Activated T-helper 1 cell treated with anti-CD3 and anti-CD28 coated beads, Interleukin-2, amount 50 U/mL, for 16 hours (primary cell): ENCODE measurements at places on chromosomes 11 and 22.

- no peak for DNase-seq
Measured at GRCh38 chr11:93972790-93973189, 48.4 kb upstream of the HEPHL1 start.

DNA sequence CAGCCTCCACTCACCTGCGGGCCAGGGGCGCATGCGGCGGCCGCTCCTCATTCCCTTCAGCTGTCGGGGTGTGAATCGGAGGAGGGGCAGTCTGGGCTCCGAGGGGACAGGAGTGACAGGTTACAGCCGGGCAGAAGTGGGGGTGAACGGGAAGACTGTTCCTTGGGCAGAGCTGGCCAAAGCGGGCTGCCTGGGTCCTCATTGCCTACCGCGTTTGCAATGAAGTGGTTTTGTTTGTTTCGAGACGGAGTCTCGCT lies 733 bp downstream of the MEI1 start:
- DNase-seq, result no peak

- DNase-seq, result no peak
Measured at GRCh38 chr11:65418431-65418680, 4.2 kb upstream of the NEAT1 start.

DNA sequence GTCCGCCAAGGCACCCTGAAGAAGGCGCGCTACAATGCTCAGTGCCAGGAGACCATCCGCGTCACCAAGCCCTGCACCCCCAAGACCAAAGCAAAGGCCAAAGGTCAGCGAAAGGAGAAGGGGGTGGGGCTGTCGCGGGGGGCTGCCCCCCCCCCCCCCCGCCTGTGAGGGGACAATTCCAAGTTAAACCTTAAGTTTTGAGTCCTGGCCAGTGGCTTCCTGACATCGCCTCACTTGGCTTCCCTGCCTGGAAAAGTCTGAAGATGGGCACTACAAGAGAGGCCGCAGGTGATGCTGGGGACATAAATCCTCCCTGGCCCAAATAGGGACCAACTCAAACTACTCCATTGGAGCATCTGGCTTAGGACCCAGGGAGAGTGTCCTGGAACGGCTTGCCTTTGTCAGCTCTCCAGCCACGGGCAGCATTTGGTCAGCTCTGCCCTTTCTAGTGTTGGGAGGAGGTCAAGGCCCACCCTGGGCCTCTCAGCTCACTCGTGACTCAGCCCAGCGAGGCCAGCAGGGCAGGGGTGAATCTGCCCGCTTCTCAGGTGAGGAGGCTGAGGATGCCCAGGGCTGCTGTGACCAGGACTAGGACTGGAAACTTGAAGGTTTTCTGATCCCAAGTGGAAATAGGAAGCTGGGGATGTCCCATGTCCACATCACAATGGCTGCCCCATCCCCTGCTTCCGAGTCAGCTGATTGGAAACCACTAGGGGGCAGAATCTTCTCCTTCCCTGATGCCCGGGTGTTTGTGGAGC lies 1.4 kb downstream of the MDK start:
- DNase-seq, result no peak

- DNase-seq, result no peak
Measured at GRCh38 chr11:127345819-127346459, 345.4 kb upstream of the KIRREL3 start.

DNA sequence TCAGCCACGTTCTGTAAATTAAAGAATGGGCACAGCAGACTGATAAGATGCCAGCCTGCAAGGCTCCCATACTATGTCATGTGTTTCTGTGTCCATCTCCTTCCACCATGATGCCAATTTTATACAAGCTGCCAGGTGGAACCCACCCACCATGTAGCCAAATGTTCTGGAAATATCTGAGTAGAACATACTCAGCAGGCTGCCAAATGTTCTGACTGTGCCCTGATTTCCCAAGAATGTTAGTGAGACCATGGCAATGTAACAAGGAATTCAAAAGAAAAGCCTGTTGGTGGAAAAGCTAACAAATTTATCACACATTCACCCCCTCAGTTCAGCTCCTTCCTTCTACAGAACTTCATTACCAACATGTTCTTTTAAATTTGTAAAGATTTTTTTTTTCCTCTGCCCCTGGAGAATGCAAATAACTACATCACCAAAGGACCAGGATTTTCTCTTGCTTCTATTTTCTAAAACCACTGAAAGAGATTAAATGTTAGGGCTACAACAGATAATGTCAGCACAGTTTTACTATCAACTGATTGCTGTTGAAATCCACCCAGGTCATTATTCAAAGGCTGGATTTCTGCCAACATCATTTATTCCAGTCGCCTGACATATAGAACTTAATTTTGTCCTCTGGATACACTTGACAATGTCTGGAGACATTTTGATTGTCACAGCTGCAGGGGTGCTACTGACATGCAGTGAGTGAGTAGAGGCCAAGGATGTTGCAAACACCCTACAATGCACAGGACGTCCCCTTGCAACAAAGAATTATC lies 3.1 kb downstream of the DMC1 start:
- no peak for DNase-seq
